ENCODE measurements at places on chromosomes 2 and 18.

DNA sequence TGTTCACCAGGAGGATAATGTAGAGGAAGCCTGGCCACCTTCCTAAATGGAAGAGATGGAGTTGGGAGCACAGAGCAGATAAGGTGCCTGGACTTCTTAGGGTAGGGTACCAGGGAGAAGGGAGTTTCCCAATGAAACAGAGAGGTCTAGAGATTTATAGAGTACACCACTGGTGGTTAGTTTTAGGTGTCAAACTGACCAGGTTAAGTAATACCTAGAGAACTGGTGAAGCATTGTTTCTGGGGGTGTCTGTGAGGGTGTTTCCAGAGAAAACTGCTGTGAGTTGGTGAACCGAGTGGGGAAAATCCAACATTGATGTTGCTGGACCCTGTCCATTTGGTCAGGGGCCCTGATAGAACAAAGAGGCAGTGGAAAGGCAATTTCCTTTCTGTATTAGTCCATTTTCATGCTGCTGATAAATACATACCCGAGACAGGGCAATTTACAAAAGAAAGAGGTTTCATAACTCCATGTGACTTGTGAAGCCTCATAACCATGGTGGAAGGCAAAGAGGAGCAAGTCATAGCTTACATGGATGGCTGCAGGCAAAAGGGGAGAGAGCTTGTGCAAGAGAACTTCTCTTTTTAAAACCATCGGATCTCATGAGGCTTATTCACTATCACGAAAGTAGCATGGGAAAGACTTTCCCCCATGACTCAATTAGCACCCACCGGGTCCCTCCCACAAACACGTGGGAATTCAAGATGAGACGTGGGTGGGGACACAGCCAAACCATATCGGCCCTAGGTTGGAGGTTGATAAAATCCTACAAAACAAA is 260.8 kb downstream of the CBLN2 start:
- DNase-seq: no peak

- no peak for DNase-seq
These were observed 79.3 kb upstream of the SCN7A start for GRCh38 chr2:166573391-166573790.

DNA sequence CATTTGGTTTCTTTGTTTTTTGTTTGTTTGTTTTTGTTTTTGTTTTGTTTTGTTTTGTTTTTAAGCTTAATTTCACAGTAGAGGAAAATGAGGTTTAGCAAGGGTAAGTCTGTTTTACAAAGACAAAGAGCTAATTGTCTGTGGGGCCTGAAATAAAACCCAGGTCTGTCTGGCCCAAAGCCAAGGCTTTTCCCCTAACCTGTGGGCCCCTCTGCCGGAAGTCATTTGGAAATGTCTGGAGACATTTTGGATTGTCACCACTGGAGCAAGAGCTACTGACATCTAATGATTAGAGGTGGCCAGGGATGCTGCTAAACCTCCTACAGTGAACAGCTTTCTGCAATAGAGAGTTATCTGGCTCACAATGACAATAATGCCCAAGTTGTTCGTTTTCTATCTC is 167.2 kb downstream of the MAP2 start:
- no peak for DNase-seq

GRCh38 chr2:98793897-98794830 is 63.2 kb upstream of the MGAT4A start:
- no peak for DNase-seq

DNA sequence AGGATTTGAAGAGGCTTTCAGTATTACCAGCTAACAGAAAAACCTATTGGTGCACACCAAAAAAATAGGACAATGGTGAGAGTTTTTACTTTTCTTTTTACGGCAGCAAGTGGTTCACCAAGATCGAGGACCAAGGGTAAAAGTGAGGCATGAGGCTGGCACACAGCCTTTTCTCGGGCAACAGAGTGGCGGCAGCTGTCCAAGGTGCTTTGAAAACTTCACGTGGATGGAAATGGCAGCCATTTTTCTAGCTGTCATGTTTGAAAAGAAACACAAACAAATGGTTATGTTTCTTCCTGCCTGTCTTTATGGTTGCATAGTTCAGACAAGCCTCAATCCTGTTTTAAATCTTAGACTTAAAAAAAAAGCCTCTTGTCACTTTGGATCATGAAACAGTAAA is 812.5 kb upstream of the CHAC2 start:
- no peak for DNase-seq

Measured in spleen (tissue), 13 donors.